ENCODE measurements at places on chromosomes 16 and 17. TPM values are rescaled to one million over a fixed set of nuclear protein-coding genes. Genes with fewer than 3 reads are reported as not detected.

- H3K4me1 ChIP-seq, result no peaks in the 10 kb centered on the region
- no peaks in the 10 kb centered on the region for H3K27me3 ChIP-seq
- H3K4me3 ChIP-seq, result no peak overlapping the region
- no peak for DNase-seq
Measured at GRCh38 chr16:53924331-53925106, 220.6 kb downstream of the FTO start.

GRCh38 chr17:6969323-6969726 is 26.5 kb upstream of the ALOX12 start:
- DNase-seq, result no peak
- H3K36me3 ChIP-seq, result no peaks in the 10 kb centered on the region
- no peak overlapping the region for H3K4me3 ChIP-seq
- H3K27me3 ChIP-seq, result peaks cover 2% of the 10 kb centered on the region

Gene ZPBP2
- 1.6 TPM for total RNA-seq

GRCh38 chr16:86580791-86581170 is 2.4 kb downstream of the FOXL1 start:
- peaks cover 57% of the 10 kb centered on the region for H3K27me3 ChIP-seq
- no peak overlapping the region for H3K27ac ChIP-seq
- peaks cover 15% of the 10 kb centered on the region for H3K4me1 ChIP-seq

DNA sequence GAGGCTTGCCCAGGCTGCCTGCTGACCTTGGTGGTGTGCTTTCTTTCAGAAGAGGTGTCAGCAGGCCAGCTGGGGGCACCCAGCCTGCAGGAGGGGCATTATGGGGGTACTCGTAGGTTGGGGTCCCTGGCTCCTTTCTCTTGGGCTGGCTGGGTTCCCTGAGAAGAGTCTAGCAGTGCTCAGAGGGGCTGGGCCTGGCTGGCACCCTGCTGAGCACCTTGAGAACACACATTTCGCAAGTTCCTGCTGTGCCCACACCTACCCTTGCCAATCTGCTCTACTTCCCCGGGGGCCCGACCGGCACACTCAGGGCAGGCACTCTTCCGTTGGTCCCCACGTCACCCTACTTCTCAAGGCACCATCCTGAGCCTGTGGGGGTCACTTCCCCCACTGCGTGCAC is 5.1 kb downstream of the CEMP1 start:
- H3K36me3 ChIP-seq, result peaks cover 59% of the 10 kb centered on the region
- H3K27ac ChIP-seq, result no peak overlapping the region
- DNase-seq, result no peak
- H3K4me3 ChIP-seq, result no peak overlapping the region

- DNase-seq, result no peak
- peaks cover 29% of the 10 kb centered on the region for H3K4me1 ChIP-seq
- H3K27me3 ChIP-seq, result peaks cover 5% of the 10 kb centered on the region
- H3K27ac ChIP-seq, result no peak overlapping the region
- peaks cover 8% of the 10 kb centered on the region for H3K36me3 ChIP-seq
- H3K4me3 ChIP-seq, result no peak overlapping the region
Measured at GRCh38 chr17:35584061-35584460, 3.1 kb upstream of the AP2B1 start.

Gene CTRB1
- not detected for total RNA-seq

GRCh38 chr16:57352636-57353047 is 5.9 kb upstream of the CCL22 start:
- H3K27ac ChIP-seq, result no peak overlapping the region
- no peaks in the 10 kb centered on the region for H3K36me3 ChIP-seq
- peaks cover 2% of the 10 kb centered on the region for H3K27me3 ChIP-seq
- DNase-seq, result no peak

DNA sequence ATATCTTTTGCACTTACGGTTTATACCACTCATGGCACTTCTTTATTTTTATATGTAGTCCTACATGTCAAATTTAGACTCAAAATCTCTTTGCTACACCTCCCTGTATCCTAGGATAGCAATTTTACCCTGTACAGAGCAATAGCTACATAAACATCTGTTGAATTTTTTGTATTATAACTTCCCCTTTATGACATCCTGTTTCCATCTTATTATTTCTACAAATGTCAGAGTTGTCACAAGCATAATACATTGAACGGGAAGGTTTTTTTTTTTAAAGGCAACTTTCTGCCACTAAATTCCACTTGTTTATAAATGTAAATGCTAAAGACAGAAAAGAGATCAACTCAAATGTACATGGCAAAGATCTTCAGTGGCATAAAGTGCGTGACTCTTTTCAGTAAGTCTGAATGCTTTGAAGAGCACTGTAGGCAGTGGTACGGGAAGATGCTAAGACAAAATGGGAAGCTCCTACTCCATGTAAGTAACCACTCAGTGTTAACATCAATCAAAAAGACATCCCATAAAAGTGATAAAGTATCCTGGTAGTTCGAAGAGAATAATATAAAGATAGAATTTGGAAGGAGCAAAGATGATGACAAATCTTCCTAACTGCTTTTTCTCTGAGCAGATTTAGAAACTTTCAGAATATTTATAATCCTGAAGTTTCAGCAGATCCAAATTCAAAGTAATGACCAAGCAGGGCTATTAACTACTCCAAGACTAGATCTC is 26.8 kb downstream of the GNA13 start:
- H3K4me3 ChIP-seq, result peak overlapping the region; percentile 62
- no peaks in the 10 kb centered on the region for H3K27me3 ChIP-seq
- peaks cover 33% of the 10 kb centered on the region for H3K36me3 ChIP-seq
- peaks cover 86% of the 10 kb centered on the region for H3K4me1 ChIP-seq

Gene ZG16
- not detected for total RNA-seq

DNA sequence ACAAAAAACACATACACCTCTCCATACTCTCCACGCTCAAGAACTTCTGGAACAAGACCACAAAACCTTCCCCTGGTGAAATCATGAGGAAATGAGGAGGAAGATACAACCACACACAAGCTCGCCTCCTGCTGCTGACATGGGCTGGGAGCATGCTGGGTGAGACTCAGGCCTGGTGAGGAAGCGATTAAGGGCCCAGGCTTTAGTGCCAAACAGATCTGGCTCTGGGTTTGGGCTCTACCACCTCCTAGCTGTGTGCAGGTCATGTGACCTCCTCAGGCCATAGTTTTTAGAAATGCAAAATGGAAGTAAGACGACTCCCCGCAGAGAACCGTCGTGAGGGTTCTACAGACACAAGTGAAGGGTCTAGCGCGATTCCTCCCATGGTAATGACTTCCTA is 41.3 kb downstream of the VAC14 start:
- no peak for DNase-seq
- no peaks in the 10 kb centered on the region for H3K27me3 ChIP-seq
- no peaks in the 10 kb centered on the region for H3K4me1 ChIP-seq
- no peak overlapping the region for H3K4me3 ChIP-seq

- H3K4me1 ChIP-seq, result peaks cover 35% of the 10 kb centered on the region
- no peak overlapping the region for H3K27ac ChIP-seq
- no peak overlapping the region for H3K4me3 ChIP-seq
- DNase-seq, result no peak
- H3K36me3 ChIP-seq, result peaks cover 62% of the 10 kb centered on the region
- H3K27me3 ChIP-seq, result no peaks in the 10 kb centered on the region
Measured at GRCh38 chr17:78394209-78394608, 15.8 kb downstream of the PGS1 start.

GRCh38 chr17:50289278-50289677 is 15.0 kb downstream of the TMEM92 start:
- H3K4me1 ChIP-seq, result no peaks in the 10 kb centered on the region
- no peaks in the 10 kb centered on the region for H3K36me3 ChIP-seq
- H3K27ac ChIP-seq, result no peak overlapping the region
- no peak for DNase-seq
- H3K4me3 ChIP-seq, result no peak overlapping the region
- H3K27me3 ChIP-seq, result peaks cover 34% of the 10 kb centered on the region

DNA sequence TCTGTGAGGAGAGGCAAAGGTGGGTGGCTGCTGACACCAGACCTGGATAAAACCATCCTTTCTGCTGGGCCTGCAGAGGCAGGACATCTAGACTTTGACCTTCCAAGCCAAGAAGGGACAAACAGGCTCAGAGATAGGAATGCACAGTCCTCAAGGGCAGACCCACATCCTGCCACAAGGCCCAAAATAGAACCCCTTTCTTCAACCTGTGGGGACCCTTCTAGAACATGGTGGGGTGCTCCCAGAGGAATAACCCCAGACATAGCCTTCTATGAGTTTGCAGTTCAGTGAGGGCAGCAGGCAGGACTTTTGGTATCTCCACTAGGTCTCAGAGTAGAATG is 3.8 kb upstream of the CBFB start:
- H3K27me3 ChIP-seq, result no peaks in the 10 kb centered on the region
- no peak overlapping the region for H3K4me3 ChIP-seq
- H3K4me1 ChIP-seq, result peaks cover 10% of the 10 kb centered on the region
- no peak for DNase-seq
- H3K27ac ChIP-seq, result no peak overlapping the region
- no peaks in the 10 kb centered on the region for H3K36me3 ChIP-seq

GRCh38 chr17:3679531-3680126 is 11.0 kb downstream of the EMC6 start:
- H3K4me1 ChIP-seq, result peaks cover 37% of the 10 kb centered on the region
- no peaks in the 10 kb centered on the region for H3K27me3 ChIP-seq
- H3K27ac ChIP-seq, result no peak overlapping the region
- no peak overlapping the region for H3K4me3 ChIP-seq

Gene CXCL16
- 3.5 TPM for total RNA-seq

DNA sequence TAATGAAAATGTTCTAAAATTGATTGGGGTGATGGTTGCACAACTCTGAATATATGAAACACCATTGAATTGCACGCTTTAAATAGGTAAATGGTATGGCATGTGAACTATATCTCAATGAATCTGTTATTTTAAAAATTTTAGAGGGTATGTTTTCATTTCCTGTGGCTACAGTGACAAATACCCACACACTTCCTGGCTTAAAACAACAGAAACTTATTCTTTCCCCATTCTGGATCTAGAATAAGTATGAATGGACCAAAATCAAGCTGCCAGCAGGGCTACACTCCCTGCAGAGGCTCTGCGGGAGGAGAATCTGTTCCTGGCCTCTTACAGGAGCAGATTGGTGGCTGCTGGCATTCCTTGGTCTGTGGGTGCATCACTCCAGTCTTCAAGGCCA is 11.3 kb upstream of the PECAM1 start:
- H3K27me3 ChIP-seq, result no peaks in the 10 kb centered on the region
- peak overlapping the region; percentile 76 for H3K27ac ChIP-seq
- H3K36me3 ChIP-seq, result peaks cover 6% of the 10 kb centered on the region
- DNase-seq, result no peak
- H3K4me3 ChIP-seq, result peak overlapping the region; percentile 28

GRCh38 chr17:77957235-77957856 is 1.2 kb upstream of the TNRC6C start:
- H3K36me3 ChIP-seq, result peaks cover 6% of the 10 kb centered on the region
- H3K4me1 ChIP-seq, result peaks cover 35% of the 10 kb centered on the region
- H3K27ac ChIP-seq, result peak overlapping the region; percentile 96
- peaks cover 21% of the 10 kb centered on the region for H3K27me3 ChIP-seq

DNA sequence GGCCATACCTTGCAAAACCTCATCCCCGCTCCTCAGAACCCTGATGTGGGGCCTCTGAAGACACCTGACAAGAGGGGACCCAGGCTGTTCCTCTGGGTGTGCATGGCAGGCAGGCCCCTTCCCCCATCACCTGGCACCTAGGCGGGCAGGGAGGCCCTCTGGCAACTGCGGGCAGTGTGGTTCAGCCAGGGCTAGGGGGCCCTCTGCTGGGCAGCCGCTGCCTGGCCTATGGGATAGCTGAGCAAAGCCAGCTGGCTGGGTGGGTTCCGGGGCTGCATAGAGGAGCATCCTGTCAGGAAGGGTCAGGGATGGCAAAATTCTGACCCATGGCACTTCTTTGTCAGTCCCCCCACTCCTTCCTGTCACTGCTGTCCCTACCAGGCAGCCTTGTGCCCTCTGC is 228.7 kb upstream of the ASIC2 start:
- no peak overlapping the region for H3K27ac ChIP-seq
- no peak overlapping the region for H3K4me3 ChIP-seq
- no peaks in the 10 kb centered on the region for H3K36me3 ChIP-seq
- no peaks in the 10 kb centered on the region for H3K4me1 ChIP-seq

Gene CLEC3A
- total RNA-seq, result not detected

All from activated B cell treated with CpG ODN at 0.5 μM for 24 hours (primary cell).